ENCODE measurements at places on chromosomes 16 and 17. TPM values are rescaled to one million over a fixed set of nuclear protein-coding genes. Genes with fewer than 3 reads are reported as not detected.

Gene SLC16A5
- total RNA-seq = 11.4 TPM

Gene EVI2B
- total RNA-seq = under 0.01 TPM

Gene TBC1D3L
- total RNA-seq = 1.9 TPM

Gene TPSB2
- not detected for total RNA-seq

Gene ELMO3
- total RNA-seq = 0.74 TPM

Gene EPN3
- total RNA-seq = under 0.01 TPM

Gene RGS9
- total RNA-seq = 0.19 TPM

Gene PRR35
- total RNA-seq = not detected

Gene ALOX15B
- not detected for total RNA-seq

Gene ZNF469
- 1.0 TPM for total RNA-seq

Gene PRAC2
- not detected for total RNA-seq

Gene CHD9NB
- 1.9 TPM for total RNA-seq

Gene CISD3
- 1.7 TPM for total RNA-seq

Gene FBXW10B
- total RNA-seq = 0.79 TPM

Gene CCDC92B
- total RNA-seq = 0.05 TPM

Gene HSD17B1
- total RNA-seq = 0.34 TPM

Gene DNAH2
- not detected for total RNA-seq

Gene KRT33A
- total RNA-seq = not detected

Gene TEKT5
- not detected for total RNA-seq

Gene CDH1
- 0.17 TPM for total RNA-seq

Gene IGF2BP1
- 0.85 TPM for total RNA-seq

Gene CDRT15L2
- not detected for total RNA-seq

Gene TMEM238L
- not detected for total RNA-seq

Gene HS3ST3B1
- 1.4 TPM for total RNA-seq

Gene G6PC1
- total RNA-seq = not detected

Gene PSME3
- 77.6 TPM for total RNA-seq

All from dermis blood vessel endothelial cell (primary cell).